Stomach (tissue), 19 donors: ENCODE measurements at places on chromosomes 6 and 20. TPM values are rescaled to one million over a fixed set of nuclear protein-coding genes. Genes with fewer than 3 reads are reported as not detected.
A peak's percentile ranks its signal among the peaks of the same experiment; 100 is the strongest.

- peak; percentile 72 for DNase-seq
Observed at GRCh38 chr6:6851059-6851948, 256.5 kb upstream of the RREB1 start.

- peak; percentile 86 for DNase-seq
Observed at GRCh38 chr20:63941282-63942081, 14.7 kb downstream of the UCKL1 start.

DNA sequence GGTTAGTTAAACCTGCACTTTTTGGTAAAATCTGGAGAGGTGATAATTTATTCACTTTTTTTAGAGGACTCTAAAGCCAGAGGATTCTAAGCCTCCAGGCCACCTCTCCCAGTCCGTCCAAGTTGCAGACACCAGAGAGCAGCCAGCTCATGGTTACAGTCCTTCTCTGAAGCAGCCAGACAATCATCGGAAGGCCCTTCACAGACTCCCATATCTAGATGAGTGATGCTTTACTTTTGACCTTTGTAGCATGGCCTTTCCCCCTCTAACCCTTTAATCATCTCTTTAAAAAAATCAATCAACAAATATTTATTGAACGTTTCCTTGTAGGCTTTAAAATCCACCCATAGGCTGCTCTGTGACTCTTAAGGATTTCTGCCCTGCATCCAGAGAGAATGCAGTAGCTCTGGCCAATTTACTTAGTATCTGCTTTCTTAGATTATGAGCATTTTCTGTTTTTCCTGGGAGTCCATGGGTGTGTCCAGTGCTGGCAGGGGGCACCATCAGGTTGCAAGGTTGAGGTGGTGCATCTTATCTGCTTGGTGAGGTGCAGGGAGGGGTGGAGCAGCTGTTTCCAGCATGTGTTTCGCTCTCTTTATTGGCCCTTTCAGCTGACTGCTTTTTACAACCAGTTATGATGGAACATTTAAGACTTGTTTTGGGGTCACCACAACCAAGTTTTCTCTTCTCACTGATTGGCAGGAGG lies 58.6 kb downstream of the JARID2 start:
- no peak for DNase-seq

DNA sequence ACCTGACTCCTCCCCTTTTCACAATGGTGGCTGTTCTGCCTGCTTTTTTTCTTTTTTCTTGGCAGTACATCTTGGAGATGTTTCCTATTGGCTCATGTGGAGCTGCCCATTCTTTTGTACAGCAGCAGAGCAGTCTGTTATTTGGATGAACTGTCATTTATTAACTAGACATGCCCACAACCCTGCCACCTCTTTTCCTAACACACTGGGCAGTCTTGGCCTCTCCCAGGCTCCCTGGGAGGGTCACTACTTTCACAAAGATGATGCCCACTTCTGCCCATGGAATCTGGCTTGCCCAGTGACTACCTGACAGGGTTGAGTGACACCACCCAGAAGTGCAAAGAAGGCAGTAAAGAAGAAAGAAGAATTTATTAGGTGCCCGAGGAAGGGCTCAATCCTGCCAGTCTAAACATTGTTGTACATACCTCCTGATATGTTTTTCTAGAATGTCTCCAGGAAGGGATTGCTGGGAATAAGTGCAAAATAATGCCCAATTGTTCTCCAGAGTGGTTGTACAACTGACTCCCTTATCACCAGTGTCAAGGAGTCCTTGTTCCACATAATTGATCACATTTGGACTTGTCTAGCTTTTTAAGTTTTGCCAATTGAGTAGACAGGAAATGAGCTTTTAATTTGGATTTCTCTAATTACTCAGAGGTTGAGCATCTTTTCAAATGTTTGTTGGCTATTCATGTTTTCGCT lies 19.7 kb upstream of the SCRT2 start:
- DNase-seq, result no peak

DNA sequence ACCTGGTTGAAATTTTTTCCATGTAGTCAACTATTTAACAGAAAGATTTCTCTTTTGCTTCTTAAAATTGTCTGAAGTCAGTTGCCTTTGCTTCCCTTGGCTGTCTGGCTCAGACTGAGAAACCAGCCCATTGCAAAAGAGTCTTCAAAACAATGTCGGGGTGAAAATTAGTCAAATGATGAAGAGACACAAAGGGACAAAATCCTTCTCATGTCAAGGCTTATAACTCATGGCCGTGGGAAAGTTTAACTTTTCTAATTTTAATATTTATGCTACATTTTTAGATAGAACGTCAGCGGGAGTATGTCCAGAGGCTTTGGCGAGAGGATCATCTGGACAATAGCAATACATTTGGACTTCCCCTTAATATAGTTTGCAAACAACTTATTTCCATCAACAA lies 127.2 kb downstream of the CD164 start:
- no peak for DNase-seq

GRCh38 chr6:137707590-137708360 lies 159.3 kb upstream of the TNFAIP3 start:
- DNase-seq, result peak; percentile 63

GRCh38 chr6:117440706-117441525 lies 15.2 kb upstream of the ROS1 start:
- no peak for DNase-seq

- DNase-seq, result peak; percentile 41
Observed at GRCh38 chr20:64077876-64078551, 1.3 kb downstream of the RGS19 start.

DNA sequence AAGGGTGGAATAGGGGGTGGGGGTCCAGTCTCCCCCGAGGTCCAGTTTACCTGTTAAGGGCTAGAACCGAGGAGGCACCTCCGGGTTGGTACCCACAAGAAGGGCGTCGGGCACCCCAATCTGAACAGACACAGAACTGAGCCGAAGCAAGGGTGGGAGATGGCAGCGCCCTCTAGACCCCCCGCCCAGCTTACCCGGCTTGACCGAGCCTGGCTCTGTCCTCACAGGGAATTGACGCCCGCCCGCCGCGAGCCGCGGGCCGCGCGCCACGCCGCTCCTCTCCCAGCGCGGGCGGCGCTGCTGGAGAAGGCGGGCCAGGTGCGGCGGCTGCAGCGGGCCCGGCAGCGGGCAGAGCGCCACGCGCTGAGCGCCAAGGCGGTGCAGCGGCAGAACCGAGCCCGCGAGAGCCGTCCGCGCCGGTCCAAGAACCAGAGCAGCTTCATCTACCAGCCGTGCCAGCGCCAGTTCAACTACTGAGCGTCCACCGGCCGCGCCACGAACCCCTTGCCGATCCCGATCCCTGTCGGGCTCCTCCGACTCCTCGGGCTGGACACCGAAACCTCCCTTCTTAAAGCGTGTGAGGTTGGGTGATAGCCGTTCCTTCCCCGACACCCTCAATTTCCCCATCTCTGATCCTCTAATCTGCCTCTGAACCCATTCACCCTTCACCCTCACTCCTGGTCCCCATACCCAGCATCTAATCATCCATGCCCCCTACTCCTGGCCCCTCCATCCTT lies 5.9 kb downstream of the TP53INP2 start:
- DNase-seq, result peak; percentile 90

DNA sequence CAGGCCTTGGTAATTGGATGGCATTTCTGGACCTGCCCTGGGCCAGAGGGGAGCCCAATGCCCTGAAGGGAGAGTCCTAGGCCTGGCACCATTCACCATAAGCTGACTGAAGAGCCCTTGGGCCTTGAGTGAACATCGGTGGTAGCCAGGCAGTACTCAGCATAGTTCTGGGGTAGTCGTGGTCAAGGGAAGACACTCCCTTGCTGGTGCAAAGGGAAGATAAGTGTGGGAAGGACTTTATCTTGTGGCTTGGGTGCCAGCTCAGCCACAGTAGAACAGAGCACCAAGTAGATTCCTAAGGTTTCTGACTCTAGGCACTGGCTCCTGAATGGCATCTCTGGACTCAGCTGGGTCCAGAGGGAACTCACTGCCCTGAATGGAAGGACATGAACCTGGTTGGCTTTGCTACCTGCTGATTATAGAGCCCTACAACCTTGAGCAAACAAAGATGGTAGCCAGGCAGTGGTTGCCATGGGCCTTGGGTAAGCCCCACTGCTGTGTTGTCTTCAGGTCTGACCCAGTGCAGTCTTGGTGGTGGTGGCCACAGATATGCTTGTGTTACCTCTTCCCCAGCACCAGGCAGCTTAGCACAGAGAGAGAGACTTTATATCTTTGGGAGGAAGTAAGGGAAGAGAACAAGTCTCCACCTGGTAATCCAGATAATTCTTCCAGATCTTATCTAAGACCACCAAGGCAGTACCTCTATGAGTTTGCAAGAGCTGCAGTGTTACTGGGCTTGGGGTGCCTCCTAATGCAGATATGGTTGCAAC lies 83.5 kb downstream of the PRDM13 start:
- no peak for DNase-seq

GRCh38 chr6:155530219-155530834 lies 74.7 kb upstream of the NOX3 start:
- DNase-seq, result no peak

DNA sequence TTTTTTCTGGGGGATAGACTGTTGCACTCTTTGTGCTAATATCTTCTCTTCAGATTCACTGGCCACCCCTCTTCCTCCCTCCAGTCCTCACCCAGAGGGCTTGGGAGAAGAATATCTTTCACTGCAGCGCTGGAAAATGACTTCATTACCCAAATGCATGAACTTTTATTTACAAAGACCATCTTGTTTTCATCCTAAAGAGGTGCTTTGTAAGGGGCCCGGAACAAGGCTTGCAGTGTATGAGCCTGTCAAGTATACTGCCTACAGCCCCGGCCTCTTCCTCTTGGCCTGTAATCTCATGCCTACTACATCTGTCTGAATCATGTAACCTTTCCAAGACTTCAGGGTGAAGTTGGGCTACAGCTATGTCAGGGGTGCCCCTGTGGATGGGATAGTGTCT lies 554 bp upstream of the LAMA4 start:
- no peak for DNase-seq

- no peak for DNase-seq
Observed at GRCh38 chr6:5213836-5214235, 46.9 kb downstream of the LYRM4 start.

DNA sequence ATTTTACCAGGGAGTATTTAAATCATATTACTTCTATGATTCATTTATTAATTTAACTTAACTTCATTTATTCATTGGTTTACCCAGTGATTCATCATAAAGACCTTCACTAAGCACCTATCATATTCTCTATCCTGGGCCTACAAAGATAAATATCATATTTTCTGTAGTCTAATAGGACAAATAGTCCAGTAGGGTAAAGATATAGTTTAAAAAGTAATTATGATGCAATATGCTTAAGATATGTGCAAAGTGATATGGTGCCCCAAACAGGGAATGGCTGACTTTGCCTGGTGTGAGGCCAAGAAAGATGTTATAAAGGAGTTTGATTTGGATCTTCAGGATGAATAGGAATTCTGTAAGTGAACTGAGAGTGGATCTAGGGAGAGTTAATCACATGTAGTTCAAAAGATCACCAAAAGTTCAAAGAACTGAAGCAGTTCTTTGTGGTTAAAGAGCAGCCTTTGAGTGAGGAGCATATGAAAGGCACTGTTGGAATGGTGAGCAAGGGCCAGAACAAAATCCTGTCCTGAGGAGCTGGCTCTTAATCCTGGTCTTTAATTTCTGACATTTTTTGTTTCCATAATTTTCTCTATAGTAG lies 45.5 kb downstream of the MLIP start:
- DNase-seq, result no peak

DNA sequence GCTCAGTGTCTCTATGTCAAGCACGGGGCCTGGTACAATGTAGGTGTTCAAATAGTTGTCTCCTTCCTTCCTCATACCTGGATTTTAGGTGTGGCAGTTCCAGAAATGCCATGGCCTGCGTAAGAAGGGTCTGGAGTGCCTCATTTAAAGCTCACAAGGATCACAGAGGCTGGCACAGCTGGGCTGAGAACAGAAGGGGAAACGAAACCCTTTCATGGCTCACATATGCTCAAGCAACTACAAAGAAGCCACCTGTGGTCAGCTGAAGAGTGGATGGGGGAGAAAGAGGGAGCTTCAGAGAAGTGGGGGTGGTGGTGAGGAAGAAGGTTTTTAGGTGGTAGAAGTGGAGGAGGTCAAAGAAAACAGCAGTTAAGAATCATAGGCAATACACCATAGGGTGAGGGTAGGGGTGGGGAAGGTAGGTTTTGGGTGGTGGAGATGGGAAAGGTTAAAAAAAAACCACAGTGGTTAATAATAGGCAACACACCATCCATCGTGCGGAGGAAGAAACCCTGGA lies 17.0 kb upstream of the TOP1 start:
- DNase-seq, result peak; percentile 53

DNA sequence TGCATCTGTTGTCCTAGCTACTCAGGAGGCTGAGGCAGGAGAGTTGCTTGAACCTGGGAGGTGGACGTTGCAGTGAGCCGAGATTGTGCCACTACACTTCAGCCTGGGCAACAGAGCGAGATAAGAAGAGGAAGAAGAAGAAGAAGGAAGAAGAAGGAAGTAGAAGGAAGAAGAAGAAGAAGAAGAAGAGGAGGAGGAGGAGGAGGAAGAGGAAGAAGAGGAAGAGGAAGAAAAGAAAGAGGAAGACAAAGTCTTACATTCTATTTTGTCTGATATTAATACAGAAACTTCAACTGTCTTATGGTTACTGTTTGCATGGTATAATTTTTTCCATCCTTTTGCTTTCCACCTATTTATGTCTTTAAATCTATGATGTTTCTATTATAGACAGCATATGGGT lies 7.2 kb upstream of the NELFCD start:
- no peak for DNase-seq

DNA sequence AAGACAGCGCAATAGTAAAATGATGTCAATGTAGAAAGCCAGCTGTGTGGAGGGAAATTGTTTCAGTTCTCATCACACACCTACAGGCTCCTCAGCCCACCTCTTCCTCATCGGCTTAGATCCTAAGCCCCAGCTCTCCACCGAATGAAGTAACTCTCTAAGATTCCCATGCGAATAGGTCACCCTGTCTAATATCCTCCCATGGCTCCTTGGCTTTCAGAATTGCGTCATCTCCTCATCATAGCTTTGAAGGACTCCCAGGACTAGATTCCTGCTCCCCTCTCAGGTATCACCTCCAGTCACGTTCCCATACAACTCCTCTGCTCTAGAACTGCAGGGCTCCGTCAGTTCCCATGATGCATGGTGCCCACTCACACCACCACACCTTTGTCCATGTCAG lies 16.2 kb upstream of the SLC22A16 start:
- no peak for DNase-seq

DNA sequence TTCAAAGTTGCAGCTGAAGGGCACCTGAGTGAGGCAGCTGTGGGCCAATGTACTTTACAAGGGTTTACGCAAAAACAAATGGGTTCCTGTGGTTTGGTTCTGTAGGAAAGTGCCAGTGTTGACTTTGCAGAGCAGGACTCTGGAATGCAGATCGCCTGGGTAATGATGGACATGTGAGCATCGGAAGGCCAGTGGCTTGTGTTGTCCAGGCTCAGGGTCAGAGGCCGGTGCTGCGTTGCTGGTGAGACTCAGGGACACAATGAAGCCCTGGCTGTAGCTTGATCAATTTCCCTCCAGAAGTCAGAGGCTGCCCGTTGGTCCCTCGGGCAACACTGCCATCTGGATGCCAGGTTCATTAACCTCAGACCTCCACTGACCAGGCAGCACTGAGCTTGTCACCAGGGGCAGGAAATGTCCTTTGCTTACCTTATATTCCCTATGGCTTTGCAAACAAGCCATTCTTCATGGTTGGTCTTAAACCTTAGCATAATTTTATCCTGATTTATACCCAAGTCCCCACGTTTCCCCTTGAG lies 753.4 kb downstream of the QKI start:
- no peak for DNase-seq

Gene DSP
- total RNA-seq, result 125 TPM

Gene SCAND1
- total RNA-seq, result 53.9 TPM

Gene NRN1
- 4.2 TPM for total RNA-seq

Gene HAO1
- total RNA-seq, result not detected

Gene PRR18
- not detected for total RNA-seq

Gene STMN3
- total RNA-seq, result 3.6 TPM

Gene MUCL3
- total RNA-seq, result 252 TPM
